Left lobe of liver (tissue), 2 donors: ENCODE measurements at places on chromosomes 4 and X.

DNA sequence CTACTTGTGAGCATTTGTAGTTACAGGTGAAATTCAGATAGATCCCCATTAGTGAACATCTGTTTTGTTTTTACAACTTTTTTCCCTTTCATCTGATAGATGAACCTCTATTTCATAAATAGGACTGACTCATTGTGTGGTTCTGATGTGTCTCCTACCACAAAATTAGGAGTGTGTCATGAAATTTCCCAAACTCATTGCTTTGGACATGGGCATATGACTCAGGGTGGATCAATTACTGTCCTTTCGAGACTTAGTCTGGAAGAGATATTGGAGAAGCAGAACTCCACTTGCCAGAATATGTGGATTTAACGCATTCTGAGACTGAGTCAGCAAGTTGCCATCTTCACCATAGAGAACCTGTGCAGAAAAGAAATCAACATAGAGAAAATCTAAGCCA, 53.5 kb upstream of the PCDH10 start:
- DNase-seq: no peak

DNA sequence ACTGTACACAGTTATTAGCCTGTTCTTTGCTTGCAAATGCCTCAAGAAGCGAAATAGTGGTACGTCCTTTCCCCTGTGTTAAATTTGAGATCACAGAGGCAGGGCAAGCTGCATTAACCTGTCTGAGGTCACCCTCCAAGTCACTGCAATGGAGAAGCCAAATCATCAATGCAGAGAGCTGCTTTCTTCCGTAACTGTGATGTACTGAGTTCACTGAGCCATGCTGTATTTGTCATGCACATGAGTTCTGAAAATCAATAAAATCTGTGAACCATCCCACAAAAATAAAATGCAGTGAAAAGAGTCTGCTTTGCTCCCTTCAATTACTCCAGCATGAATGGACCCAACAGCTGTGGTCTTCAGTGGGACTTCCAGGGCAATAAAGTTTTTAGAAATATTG, 393.5 kb downstream of the KCNIP4 start:
- no peak for DNase-seq

DNA sequence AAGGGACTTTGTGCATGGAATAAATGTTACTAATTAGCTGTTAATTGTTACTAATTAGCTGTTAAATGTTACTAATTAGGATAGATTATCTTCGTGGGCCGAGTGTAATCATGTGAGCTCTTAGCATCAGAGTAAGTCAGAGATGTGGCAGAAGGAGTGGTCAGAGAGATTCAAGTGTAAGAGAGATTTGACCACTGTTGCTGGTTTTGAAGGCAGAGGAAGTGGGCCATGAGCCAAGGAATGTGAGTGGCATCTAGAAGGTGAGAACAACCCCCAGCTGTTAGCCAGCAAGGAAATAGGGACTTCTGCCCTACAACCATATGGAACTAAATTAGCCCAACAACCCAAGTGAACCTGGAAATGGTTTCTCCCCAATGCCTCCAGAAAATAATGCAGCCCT, 28.2 kb downstream of the ODAPH start:
- DNase-seq: no peak

- no peak for DNase-seq
Measured at GRCh38 chrX:103513476-103514108, 5.7 kb downstream of the RAB40A start.

GRCh38 chr4:10575414-10575813, 109.2 kb downstream of the CLNK start:
- DNase-seq: no peak

DNA sequence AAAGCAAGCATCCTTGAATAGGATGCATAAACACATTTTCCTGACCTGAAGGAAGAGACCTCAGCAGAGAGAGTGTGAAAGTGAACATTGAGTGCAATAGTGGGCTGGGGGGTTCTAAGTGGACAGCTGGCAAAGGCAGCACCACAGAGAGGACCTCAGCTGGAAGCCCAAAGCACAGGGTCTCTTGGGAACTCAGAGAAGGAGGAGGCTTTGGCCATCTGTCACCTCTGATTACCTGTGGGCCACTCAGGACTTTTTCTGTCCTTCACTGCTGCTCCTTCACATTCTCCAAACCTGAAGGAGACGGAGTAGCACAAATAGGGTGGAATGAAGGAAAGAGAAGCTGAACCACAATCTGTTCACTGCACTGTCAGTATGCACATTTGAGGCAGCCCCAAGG, 37.9 kb upstream of the FAT4 start:
- DNase-seq: no peak

DNA sequence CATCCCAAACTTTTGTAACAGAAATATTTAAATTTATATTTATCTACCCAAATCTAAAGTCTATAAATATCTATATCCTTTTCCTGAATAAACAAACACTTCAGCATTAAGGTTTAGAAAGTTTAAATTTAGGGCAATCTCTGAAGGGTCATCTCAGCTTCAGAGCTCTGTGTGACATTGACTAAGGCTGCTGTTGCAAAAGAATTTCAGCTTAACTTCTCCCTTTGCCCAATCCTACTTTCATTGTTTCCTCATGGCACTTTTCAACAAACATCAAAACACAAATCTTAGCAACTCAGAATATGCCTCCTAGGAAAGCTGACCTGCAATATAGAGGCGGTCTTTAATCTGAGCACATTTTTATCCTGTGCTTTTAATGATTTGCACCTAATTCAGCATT, 79.7 kb upstream of the BANK1 start:
- no peak for DNase-seq

DNA sequence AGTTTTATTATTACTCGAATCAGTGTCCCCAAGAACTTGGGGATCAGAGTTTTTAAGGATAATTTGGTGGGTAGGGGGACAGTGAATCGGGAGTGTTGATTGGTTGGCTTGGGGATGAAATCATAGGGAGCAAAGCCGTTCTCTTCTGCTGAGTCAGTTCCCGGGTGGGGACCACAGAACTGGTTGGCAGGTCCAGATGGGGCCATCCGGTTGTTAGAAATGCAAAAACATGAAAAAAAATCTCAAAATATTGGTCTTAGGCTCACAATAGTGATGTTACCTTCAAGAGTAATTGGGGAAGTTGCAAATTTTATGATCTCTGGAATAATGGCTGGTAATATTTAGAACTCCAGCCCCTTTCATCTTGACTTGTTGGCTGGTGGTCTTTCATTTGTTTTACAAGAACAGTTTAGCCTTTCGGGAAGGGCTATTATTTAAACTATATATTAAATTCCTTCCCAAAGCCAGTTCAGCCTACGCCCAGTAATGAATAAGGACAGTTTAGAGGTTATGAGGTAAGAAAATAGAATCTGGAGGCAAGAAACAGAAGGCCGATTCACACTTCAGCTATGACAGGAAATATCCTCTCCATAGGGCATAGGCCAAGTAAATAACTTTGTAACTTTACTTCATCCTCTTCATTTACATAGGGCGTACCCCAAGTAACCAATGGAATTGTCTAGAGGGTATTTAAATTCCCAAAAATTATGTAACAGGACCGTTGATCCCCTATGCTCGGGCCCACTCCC, 164.1 kb upstream of the STS start:
- no peak for DNase-seq

GRCh38 chrX:39910651-39911050, 187.1 kb downstream of the BCOR start:
- no peak for DNase-seq

- DNase-seq: no peak
Measured at GRCh38 chr4:150573534-150573933, 8.4 kb upstream of the MAB21L2 start.

DNA sequence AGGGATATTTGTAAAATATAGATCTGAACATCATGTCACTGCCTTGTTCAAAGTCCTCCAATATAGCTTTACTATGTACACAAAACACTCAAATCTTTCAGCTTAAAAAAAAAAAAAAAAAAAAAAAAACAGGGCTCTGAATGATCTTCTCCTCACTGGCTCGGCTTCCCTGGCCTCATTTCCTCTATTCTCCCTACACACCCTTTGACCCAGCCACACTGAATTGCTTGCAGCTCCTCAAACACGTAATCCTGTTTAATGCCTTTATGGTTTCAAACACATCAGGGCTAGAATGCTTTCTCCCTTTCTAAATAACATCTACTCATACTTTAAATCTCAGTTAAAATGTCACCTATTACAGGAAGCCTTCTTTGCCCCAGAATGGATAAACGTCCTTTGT, 60.8 kb downstream of the MTMR8 start:
- DNase-seq: no peak

GRCh38 chr4:158130204-158130603, 42.6 kb downstream of the GASK1B start:
- DNase-seq: no peak

DNA sequence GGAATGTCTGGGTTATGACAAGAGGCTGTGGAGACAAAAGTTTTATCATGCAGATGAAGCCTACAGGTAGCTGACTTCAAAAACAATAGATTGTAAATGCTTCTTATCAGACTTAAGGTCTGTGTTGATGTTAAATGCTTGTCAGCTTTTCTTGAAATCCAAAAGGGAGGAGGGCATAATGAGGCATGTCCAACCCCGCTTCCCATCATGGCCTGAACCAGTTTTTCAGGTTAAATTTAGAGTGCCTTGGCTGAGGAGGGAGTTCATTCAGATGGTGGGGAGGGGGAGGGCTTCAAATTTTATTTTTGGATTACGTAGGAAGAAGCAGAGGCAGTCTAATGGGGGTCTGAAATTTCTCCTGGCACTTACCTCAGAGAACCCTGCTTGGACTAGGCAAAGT, 207.7 kb upstream of the HDX start:
- DNase-seq: no peak

- DNase-seq: no peak
Measured at GRCh38 chrX:150201841-150202240, 161.3 kb upstream of the MAMLD1 start.

DNA sequence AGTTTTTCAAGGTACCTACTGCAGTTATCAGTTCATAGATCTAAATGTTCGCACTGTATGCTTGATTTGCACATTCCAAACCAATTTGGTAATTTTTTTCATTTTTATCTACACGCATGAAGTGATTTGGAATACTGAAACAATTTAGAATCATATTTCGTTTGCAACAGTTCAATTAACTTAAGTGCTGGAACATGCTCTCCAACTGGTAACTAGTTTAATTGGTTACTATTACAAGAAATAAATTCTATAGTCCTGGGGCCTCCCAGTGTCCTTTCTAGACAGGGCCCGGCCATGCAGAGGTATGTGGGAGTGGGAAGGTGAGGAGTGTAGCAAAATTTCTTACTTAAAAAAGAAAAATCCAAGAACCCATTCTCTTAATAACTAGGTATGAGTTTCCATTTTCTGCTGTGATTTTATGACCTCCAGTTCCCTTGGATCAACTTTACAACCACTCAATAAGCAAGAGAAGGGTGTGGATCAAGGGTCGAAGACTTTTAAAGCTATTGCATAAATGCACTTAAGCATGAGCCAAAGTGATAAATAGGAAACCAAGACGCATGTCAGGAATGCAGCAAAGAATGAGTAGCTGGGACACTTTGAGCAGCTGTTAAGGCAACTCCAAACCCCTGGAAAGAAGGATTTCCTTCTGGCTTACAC, 106.9 kb downstream of the PPARGC1A start:
- DNase-seq: no peak
